H7 (cell line): ENCODE measurements at places on chromosomes 1 and 21. TPM values are rescaled to one million over a fixed set of nuclear protein-coding genes. Genes with fewer than 3 reads are reported as not detected.

LRRC38 gene
- total RNA-seq: 0.28 TPM in 1 of 2 replicates, not detected in the other

GRCh38 chr1:246947255-246947654 is 15.5 kb upstream of the AHCTF1 start:
- no peak for DNase-seq

DNA sequence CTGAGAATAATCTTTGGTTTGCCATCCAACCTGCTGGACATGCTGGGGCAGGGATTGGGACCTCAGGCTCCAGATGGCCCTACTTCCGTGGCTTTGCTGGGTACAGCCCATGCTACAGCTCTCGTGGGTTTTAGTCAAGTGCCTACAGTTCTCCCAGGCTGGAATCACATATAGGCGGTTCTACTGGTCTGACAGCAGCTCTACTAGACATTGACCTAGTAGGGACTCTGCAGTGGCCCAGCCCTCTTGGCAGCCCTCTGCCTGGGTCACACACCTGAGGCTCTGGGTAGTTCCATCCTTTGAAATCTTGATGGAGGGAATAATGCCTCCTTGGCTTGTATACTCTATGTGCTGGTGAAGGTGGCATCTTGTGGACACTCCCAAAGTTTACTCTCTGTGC is 72.2 kb downstream of the PGM1 start:
- no peak for DNase-seq

- DNase-seq: no peak
Measured at GRCh38 chr1:204992201-204992997, 50.6 kb upstream of the CNTN2 start.
